HuH-7.5 (cell line): ENCODE measurements at places on chromosomes 12 and 14.
A peak's percentile ranks its signal among the peaks of the same experiment; 100 is the strongest.

GRCh38 chr12:9389796-9390195 lies 181.6 kb upstream of the PZP start:
- DNase-seq, result no peak

- no peak for DNase-seq
These were observed 696.3 kb upstream of the USP15 start for GRCh38 chr12:61563665-61564450.

DNA sequence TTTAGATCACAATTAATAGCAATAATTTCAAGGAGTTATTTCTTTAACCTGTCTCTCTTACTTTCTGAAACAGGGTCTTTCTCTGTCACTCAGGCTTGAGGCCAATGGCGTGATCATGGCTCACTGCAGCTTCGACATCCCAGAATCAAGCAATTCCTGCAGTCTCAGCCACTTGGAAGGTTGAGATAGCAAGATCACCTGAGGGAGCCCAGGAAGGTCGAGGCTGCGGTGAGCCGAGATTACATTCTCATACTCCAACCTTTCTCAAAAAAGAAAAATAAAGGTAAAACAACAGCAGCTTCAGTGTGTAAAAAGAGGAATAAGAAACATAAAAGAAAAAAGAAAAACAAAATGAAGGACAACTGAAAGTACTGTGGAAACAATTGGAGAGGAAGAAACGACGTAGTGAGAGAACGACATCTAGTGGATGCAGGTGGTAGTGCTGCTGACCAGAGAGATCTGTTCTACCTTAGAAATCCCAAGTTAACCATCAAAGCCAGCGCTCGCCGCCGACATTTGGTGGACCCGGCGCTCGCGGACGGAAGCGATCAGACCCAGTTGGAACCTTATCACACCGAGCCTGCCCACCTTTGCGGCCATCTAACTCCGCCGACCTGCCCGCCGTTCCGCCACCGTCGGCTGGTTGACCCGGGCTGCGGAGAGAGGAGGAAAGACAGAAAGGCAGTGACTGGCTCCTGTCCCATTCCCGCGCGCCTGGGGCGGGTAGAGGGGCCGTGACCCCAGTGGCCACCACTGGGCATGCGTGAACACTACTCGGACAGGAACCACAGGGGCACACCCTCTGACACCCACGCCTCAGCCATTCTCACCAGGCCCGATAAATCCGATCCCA lies 196.1 kb downstream of the ALG10 start:
- peak; percentile 42 for DNase-seq

GRCh38 chr12:131827961-131828534 lies at the start of gene MMP17:
MMP17 (plus strand) TSS chr12:131828393; CDS start chr12:131828495, 102 bp downstream.
- DNase-seq, result peak; percentile 63

GRCh38 chr14:33509454-33509853 lies 441.4 kb downstream of the EGLN3 start:
- no peak for DNase-seq

GRCh38 chr12:131794061-131794460 lies 34.1 kb upstream of the MMP17 start:
- DNase-seq, result no peak

DNA sequence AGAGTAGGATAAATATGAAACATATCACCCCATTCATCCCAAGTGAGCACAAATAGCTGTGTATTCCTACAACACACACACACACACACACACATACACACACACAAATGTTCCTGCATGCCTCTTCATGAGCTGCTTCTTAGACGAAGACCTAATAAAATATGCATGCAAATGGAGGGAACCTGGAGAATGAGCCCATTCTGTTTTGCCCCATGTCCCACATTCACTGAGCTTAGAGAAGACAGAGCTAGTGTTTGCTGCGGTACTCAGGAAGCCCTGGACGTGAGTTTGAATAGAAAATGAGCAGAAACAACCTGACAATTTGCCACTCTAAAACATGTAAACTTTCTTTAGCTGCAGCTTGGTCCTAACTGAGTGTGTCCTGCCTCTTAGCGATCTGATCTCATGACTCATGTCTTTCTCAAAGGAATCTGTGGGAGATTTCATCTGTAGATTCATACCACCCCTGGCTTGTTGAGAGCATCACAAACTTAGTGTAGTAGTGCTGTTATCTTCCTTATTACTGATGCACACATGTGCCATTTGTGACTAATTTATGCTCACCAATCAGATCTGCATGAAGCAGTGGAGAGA lies 86.8 kb downstream of the ITPR2 start:
- no peak for DNase-seq

DNA sequence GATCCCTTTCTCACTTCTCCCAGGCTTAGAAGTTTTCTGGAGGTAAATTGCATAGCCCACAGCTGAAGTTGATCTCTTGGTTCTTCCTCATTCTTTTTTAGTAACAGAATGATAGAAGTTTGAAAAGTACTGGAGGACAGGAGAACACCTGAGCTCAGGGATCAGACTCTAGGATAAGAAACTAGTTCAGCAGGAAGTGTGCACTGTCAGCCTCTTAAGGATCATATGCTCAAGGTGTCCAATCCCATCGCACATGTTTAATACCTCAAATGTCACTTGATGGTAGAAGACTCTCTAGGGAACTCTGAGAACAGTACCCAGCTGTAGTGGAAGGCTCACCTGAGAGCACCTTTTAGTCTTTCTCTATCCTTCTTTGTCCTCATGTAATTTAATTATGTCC lies 14.7 kb upstream of the LIMA1 start:
- DNase-seq, result no peak

DNA sequence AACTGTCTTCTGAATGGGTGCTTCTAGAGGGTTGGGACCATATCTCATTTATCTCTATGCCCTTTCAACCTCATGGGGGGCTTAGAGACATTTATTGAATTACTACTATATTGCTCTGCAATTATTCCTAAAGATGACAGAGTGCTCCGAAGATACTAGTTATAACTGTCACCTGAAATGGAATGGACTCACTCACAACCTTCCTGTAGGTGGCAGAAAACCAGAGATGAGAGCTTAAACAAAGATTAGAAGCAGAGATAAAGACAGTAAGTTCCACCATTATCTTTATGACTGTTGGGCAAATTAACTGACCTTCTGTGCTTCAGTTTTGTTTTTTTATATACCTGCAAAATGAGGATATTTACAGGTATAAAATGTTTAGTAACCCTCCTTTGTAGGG lies 31.5 kb upstream of the GTF2A1 start:
- no peak for DNase-seq

GRCh38 chr12:71755146-71755892 lies 656 bp downstream of the RAB21 start:
- peak; percentile 32 for DNase-seq

- no peak for DNase-seq
These were observed 28.1 kb downstream of the DYRK2 start for GRCh38 chr12:67676624-67677023.

- no peak for DNase-seq
These were observed 87.4 kb upstream of the PTPRR start for GRCh38 chr12:71007781-71008404.

DNA sequence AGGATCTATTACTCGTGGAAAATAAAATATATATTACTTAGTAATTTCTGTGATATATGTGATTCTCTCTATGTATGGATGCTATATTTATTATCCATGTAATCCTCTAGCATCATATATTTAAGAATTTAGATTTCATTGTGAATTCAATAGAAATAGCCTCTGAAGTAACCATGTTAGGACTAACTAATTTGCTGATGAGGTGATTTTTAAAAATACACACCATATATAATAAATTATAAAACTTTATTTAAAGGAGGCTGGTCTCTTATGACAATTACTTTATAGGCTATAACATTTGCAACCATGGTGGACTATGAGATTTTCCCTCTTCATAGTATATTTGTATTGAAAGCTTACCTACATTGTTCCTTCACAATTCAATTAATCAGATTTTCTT lies 424.9 kb upstream of the MGAT4C start:
- no peak for DNase-seq

- peak; percentile 54 for DNase-seq
These were observed 29.7 kb downstream of the ZFP36L1 start for GRCh38 chr14:68762953-68763764.

DNA sequence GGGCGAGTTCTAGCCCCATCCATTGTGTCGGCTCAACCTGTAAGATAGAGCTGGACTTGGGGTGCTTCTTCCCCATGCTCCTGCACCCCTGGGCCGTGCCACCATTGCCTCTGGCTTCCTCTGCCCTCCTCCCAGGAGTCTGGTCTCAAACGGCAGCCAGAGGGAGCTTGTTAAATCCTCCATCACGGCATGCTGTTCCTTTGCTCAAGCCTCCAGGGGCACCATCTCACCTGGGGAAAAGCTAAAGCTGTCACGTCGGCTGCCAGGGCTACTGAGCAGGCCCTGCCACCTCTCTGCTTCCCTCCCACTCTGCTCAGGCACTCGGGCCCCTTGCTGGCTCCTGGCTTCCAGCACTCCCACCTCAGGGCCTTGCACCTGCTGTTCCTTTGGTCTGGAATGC lies 140.4 kb downstream of the RBM19 start:
- no peak for DNase-seq

GRCh38 chr14:61847861-61848260 lies 85.6 kb downstream of the SNAPC1 start:
- no peak for DNase-seq

DNA sequence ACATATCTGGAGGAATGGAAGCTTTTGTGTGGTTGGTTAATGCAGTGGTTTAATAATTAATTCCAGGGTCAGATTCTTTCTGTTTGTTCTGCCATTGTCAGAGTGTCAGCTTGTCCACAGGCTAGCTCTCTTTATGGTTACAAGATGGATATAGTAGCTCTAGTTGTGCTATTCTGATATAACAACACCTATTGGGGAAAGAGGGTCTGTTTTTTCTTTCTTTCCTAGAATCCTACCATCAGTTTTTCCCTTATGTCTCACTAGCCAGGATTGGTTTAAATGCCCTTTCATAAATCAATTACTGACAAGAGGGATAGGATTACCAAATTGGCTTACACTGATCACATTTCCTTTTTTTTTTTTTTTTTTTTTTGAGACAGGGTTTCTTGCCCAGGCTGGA lies 27.8 kb downstream of the CNOT2 start:
- DNase-seq, result no peak

DNA sequence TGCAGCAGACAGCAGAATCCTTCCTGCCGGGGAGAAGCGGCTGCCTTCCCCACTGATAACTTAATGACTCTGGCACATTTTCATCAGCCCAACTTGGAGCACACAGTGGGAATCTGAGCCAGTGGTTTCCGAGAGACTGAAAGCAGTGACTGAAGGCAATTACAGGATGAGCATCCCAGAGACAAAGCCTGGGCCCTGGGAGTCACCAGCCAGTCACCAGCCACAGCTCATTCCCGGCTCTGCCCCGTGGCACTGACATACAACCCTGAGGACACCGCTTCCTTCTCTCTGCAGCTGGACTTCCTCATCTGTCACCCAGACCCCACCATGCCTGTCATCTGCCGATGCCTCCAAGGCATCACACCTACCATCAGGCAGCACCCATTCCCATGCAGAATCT lies 192.3 kb downstream of the DPF3 start:
- no peak for DNase-seq

- peak; percentile 80 for DNase-seq
These were observed 26.8 kb downstream of the APOBEC1 start for GRCh38 chr12:7638760-7639555.

- no peak for DNase-seq
These were observed 857.8 kb downstream of the SLC6A15 start for GRCh38 chr12:84054811-84055210.

- no peak for DNase-seq
These were observed 40.9 kb upstream of the NOS1 start for GRCh38 chr12:117402363-117402762.

DNA sequence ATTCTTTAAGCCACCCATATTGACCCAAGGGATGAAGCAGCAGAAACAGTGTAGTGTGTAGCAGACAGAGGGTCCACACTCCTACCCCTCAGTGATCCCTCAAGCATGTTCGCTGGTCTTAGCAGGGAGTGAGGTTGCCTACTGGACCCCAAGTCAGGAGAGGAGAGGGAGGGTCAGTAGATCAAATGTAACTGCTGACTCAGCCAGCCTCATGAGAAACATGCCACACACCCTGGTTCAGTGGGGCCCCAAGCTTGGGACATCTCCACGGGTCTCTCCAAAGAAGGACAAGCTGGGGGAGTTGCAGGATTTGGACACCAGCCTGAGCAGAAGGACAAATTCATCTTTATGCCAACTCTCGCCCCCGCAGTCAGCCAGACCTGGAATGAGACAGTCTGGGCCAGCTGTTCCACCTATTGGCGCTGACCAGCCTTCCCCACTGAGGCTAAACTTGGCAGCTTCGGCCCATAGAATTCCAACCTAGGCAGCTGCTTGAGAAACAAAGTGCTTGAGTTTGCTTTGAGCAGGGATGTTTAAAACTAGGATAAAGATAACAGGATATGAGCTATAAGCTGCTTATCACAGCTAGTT lies 66.0 kb upstream of the ACTN1 start:
- no peak for DNase-seq

DNA sequence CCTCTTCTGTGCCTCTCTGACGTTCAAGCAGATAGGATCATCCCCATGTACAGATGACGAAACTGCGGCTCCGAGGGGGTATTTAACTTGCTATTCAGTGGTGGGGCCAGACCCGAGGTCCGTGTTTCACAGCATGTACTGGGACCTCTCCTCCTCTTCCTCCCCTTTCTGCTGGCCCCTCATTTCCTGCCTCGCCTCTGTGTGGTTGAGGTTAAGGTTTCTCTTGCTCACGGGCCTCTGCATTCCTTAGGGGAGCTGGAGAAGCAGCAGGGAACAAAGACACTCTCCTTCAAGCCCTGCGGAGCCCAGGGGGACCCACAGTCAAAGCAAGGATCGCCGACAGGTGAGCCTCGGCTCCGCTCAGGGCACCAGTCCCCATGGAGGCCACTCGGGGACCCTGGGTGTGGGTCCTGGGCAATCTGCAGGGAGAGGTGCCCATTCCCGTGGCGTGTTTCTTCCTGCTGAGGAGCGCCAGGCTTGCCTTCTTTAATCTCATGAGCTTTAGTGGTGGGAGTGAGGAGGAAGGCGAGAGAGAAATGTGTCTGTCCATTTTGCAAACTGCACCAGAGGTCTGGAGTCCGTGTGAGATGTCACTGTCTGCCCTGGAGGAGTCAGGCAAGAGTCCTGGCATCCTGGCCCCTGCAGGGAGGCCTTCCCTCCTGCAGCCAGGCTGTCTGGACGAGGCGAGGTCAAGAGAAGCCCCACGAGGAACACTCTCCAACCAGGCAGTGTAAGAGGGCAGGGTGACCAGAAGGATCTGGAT lies 45.0 kb downstream of the SLC6A12 start:
- DNase-seq, result no peak

- DNase-seq, result no peak
These were observed 329.3 kb upstream of the OR4E1 start for GRCh38 chr14:22002860-22003284.

DNA sequence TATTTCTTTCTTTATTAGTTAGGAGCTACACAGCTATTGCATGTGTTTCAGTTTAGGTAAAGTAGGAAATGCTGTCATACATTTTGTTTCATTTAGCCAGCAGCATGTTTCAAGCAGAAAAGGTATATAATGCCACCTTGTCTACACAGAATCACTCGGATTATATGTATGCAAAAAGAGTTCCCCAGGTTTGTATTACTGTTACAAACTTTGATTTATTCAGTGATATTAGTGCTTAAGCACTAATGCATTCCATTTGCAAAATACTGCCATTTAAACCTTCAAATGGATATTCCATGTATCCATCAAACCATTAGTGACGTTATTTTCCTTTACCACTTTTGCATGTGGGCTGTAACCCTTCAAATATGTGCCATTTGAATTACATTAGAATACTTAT lies 564.0 kb downstream of the RPL10L start:
- no peak for DNase-seq
